IPS-NIHi11 (cell line): ENCODE measurements at places on chromosomes 5 and 9.

DNA sequence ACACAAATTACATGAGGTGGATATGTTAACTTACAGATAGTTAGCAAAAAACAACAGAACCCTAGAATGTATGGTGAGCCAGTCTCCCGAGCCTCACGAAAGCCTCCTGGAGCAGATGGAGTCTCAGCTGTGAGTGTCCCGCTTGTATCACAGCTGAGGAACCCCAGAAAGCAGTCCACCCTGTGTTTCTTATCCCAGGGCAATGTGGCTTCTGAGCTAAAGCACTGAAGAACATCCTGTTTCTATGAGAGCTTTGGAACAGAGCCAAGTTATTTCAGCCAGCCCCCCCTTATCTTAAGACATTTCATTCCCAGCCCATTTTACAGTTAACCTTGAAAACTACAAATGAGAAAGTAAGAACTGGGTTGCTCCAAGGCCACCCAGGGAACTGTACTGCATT, 1220.9 kb upstream of the CDH6 start:
- DNase-seq = no peak

GRCh38 chr9:124897570-124898460, 35.9 kb downstream of the ARPC5L start:
- DNase-seq = no peak

DNA sequence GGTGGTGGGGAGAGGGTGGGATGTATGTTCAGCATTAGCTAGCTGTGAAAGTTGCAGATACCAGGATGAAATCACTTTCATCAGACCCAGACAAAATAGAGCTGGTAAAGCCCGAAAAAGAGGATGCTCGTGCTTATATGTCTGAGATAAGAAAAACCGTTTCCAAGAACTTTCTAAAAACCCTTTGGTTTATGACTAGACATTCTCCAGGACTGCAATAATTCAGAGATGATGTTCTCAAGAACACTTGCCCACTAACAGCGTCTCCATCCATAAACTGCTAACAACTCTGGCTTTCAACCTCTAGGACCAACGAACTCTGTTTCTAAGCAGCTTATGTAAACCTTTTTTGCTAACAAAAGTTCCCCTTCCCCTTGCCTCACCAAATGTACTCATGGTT, 8.4 kb upstream of the AMACR start:
- DNase-seq = no peak

DNA sequence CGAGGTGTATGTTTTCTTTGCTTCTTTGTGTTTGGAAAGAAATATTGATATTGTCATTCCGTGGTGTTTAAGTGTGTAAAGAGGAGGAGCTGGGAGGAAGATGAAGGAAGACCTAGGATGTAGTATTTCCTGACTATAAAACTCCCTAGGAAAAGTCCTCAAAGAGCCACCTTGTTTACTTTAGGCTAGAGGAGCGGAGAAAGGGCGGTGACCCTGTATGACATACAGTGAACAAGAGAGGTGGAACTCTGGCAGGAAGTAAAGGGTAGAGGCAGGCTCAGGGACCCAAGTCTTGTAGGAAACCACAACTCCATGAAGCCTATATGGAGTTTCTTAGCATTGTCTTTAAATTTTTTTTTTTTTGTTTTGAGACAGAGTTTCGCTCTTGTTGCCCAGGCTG, 303.9 kb downstream of the DOCK8 start:
- DNase-seq = no peak
